Prostate gland (tissue), 2 donors: ENCODE measurements at places on chromosomes 5 and 9. TPM values are rescaled to one million over a fixed set of nuclear protein-coding genes. Genes with fewer than 3 reads are reported as not detected.

The PKN3 gene
- 4.4 TPM for total RNA-seq

The SLC4A9 gene
- not detected for total RNA-seq

The CMYA5 gene
- 26.1 TPM for total RNA-seq

The PRR7 gene
- total RNA-seq, result 8.7 TPM

The TRAF1 gene
- total RNA-seq, result 3.1 TPM

The AIF1L gene
- total RNA-seq, result 18.4 TPM

The GPR151 gene
- total RNA-seq, result not detected

The SLC36A2 gene
- not detected for total RNA-seq

The CCDC192 gene
- not detected for total RNA-seq

The PCDHB2 gene
- 23.0 TPM for total RNA-seq

The CRHBP gene
- total RNA-seq, result 0.91 TPM

The SHROOM1 gene
- 62.1 TPM for total RNA-seq

DNA sequence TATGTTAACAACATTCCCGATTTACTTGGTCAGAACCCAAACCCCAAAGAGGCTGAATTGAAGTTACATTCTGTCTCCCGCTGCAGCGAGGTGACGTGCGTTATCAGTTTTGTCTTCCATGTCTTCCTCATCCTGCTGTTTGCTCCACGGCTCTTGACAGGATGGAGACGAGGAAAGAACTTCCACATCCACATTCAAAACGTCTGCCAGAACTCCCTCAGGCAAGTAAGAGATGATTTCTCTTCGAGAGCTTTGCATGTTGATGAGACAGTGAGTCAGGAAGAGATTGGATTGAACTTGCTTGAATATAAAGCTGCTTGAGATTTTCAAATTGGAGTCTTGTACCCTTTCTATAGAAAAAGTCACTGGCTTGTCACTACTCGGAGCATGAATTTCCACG, 242.6 kb downstream of the AUH start:
- no peaks in the 10 kb centered on the region for H3K36me3 ChIP-seq
- no peaks in the 10 kb centered on the region for H3K4me1 ChIP-seq
- no peak for DNase-seq
- no peak overlapping the region for H3K27ac ChIP-seq
- no peaks in the 10 kb centered on the region for H3K27me3 ChIP-seq
- no peak overlapping the region for H3K4me3 ChIP-seq

- peak; percentile 26 for DNase-seq
- H3K4me3 ChIP-seq, result no peak overlapping the region
- H3K36me3 ChIP-seq, result no peaks in the 10 kb centered on the region
- H3K4me1 ChIP-seq, result peaks cover 18% of the 10 kb centered on the region
- no peaks in the 10 kb centered on the region for H3K27me3 ChIP-seq
- H3K27ac ChIP-seq, result peak overlapping the region; percentile 47
Observed at GRCh38 chr9:120778758-120779157, 14.5 kb downstream of the FBXW2 start.

- no peaks in the 10 kb centered on the region for H3K27me3 ChIP-seq
- H3K36me3 ChIP-seq, result no peaks in the 10 kb centered on the region
- H3K27ac ChIP-seq, result no peak overlapping the region
Observed at GRCh38 chr5:14081791-14082190, 61.4 kb upstream of the TRIO start.

DNA sequence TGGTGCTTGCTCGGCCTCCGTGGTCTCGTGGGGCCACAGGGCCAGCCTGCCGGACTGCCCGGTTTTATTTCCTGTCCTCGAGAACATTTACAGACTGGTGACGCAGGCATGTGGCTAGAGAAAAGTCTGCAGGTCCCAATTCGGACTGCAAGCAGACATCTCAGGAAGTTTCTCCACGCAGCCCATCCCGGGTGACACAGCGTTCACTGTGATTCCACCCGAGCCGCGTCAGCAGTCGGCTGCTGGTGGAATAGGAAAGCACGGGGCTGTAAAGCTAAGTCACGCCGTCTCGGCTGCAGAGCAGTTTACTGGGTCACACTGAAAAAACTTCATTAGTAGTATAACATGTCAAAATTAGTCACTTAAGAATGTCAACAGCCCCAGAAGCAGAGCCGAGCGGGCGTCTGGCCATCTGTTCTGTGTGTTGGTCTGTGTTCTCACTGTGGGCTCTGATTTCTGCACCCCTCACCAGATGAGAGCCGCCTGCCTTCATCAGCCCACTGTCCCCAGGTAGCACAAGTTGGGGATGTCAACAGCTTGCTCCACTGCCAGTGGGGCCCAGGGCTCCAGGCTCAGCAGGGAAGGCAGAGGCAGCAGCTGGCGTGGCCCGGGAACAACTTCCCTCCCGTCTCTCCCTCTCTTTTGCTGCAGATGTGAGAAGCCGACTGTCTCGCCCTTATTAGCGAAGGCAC, 363.7 kb downstream of the IRX2 start:
- no peaks in the 10 kb centered on the region for H3K4me1 ChIP-seq
- H3K27me3 ChIP-seq, result no peaks in the 10 kb centered on the region
- DNase-seq, result no peak
- H3K4me3 ChIP-seq, result no peak overlapping the region
- H3K36me3 ChIP-seq, result no peaks in the 10 kb centered on the region

DNA sequence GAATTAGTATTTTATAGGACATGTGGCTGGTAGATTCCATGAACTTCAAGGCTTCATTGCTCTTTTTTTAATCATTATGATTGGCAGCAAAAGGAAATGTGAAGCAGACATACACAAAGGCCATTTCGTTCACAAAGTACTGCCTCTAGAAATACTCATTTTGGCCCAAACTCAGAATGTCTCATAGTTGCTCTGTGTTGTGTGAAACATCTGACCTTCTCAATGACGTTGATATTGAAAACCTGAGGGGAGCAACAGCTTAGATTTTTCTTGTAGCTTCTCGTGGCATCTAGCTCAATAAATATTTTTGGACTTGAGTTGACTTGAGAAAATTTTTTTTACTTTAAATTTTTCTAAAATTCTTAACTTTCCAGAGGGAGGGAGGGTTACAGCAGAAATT, 12.4 kb downstream of the KCNV2 start:
- H3K27me3 ChIP-seq, result no peaks in the 10 kb centered on the region
- H3K4me1 ChIP-seq, result no peaks in the 10 kb centered on the region
- H3K36me3 ChIP-seq, result no peaks in the 10 kb centered on the region

- H3K4me1 ChIP-seq, result no peaks in the 10 kb centered on the region
- no peak overlapping the region for H3K27ac ChIP-seq
- H3K27me3 ChIP-seq, result no peaks in the 10 kb centered on the region
Observed at GRCh38 chr5:74613283-74613682, 27.2 kb downstream of the ENC1 start.

GRCh38 chr5:1930880-1931603, 48.3 kb upstream of the IRX4 start:
- no peaks in the 10 kb centered on the region for H3K4me1 ChIP-seq
- peak overlapping the region; percentile 41 for H3K4me3 ChIP-seq
- DNase-seq, result peak; percentile 21
- peak overlapping the region; percentile 84 for H3K27ac ChIP-seq
- H3K36me3 ChIP-seq, result no peaks in the 10 kb centered on the region

GRCh38 chr9:137705443-137705863, 86.6 kb downstream of the EHMT1 start:
- DNase-seq, result no peak
- no peak overlapping the region for H3K27ac ChIP-seq
- no peaks in the 10 kb centered on the region for H3K4me1 ChIP-seq
- no peak overlapping the region for H3K4me3 ChIP-seq
- no peaks in the 10 kb centered on the region for H3K27me3 ChIP-seq

- no peak overlapping the region for H3K27ac ChIP-seq
- no peak for DNase-seq
- H3K36me3 ChIP-seq, result no peaks in the 10 kb centered on the region
- no peak overlapping the region for H3K4me3 ChIP-seq
- H3K27me3 ChIP-seq, result no peaks in the 10 kb centered on the region
Observed at GRCh38 chr5:119470105-119470763, 17.9 kb downstream of the HSD17B4 start.

GRCh38 chr9:80437825-80438224, 866.1 kb downstream of the TLE4 start:
- no peaks in the 10 kb centered on the region for H3K4me1 ChIP-seq
- no peak for DNase-seq
- no peaks in the 10 kb centered on the region for H3K27me3 ChIP-seq

GRCh38 chr5:112931473-112931872, 9.4 kb upstream of the REEP5 start:
- no peak overlapping the region for H3K4me3 ChIP-seq
- no peak overlapping the region for H3K27ac ChIP-seq
- H3K4me1 ChIP-seq, result no peaks in the 10 kb centered on the region
- DNase-seq, result no peak

DNA sequence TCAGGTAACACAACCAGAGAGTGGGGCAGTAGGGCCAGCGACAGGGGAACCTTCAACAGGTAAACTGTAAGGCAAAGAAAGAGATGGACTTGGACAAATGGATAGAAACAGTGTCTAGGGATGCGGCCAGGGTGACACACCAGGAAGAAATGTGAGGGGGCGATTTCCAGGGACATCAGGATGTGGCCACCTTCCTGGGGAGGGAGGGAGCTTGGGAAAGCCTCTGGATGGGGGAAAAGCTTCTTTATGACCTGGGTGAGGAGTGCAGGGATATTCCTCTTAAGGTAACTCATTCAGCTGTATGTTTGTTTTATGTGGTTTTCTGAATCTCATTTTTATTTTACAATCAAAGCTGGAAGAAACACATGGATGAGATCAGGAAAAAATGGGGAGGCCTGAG, 11.9 kb upstream of the NXNL2 start:
- no peaks in the 10 kb centered on the region for H3K27me3 ChIP-seq
- no peaks in the 10 kb centered on the region for H3K4me1 ChIP-seq
- no peaks in the 10 kb centered on the region for H3K36me3 ChIP-seq
- no peak for DNase-seq

DNA sequence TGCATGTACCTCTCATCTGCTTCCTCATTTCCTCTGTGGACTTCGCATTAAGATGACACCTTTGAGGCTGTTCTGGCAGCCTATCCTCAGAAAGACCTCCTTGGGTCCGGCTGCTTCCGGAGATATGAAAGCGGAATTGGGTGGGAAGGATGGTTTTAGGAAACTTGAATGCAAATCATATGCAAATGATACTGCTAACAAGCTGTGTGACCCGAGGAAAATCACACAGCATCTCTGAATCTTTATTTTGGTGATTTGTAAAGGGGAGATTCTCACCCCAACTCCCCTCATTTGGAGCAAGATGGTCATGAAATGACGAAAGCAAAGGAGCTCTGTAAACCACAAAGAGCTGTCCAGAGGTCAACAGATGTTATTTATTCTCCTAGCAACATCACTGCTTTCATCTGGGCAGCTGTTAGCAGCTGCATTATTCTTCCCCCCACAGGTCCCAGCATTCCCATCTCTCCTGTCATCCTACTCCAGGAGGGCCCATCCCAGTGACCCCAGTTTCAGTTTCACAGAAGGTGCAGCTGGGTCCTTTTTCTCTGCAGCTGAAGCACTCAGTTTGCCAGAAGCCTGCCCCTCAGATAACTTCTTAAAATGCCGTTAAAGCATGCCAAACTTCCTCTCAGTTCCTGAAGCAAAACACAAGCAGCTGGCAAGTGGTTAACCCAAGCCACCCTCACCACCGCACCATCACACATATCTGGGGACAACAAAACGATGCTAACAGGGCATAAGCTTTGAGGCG, 269.5 kb downstream of the SEC61B start:
- no peak overlapping the region for H3K4me3 ChIP-seq
- H3K27me3 ChIP-seq, result no peaks in the 10 kb centered on the region
- H3K27ac ChIP-seq, result no peak overlapping the region
- no peak for DNase-seq
- no peaks in the 10 kb centered on the region for H3K36me3 ChIP-seq

- no peak within 1 kb of the TSS for H3K4me3 ChIP-seq
- DNase-seq, result no peak
- no peaks in the 10 kb centered on the region for H3K4me1 ChIP-seq
- no peaks in the 10 kb centered on the region for H3K27me3 ChIP-seq
Observed at GRCh38 chr5:121851643-121852574, at the start of gene FTMT. Gene FTMT (plus strand): TSS chr5:121851882. CDS start chr5:121851964, 82 bp downstream.

GRCh38 chr5:77640589-77641396, 2.3 kb upstream of the OTP start:
- H3K27me3 ChIP-seq, result peaks cover 71% of the 10 kb centered on the region
- H3K4me1 ChIP-seq, result no peaks in the 10 kb centered on the region
- H3K27ac ChIP-seq, result no peak overlapping the region

GRCh38 chr5:33745101-33745770, 146.6 kb downstream of the ADAMTS12 start:
- no peaks in the 10 kb centered on the region for H3K27me3 ChIP-seq
- H3K36me3 ChIP-seq, result no peaks in the 10 kb centered on the region
- no peaks in the 10 kb centered on the region for H3K4me1 ChIP-seq
- H3K27ac ChIP-seq, result no peak overlapping the region
- DNase-seq, result no peak
- no peak overlapping the region for H3K4me3 ChIP-seq

GRCh38 chr5:2003206-2003605, 120.5 kb upstream of the IRX4 start:
- H3K27me3 ChIP-seq, result no peaks in the 10 kb centered on the region

GRCh38 chr9:129887334-129888292, 52.4 kb downstream of the USP20 start:
- DNase-seq, result no peak
- H3K27ac ChIP-seq, result peak overlapping the region; percentile 65
- H3K27me3 ChIP-seq, result no peaks in the 10 kb centered on the region
- no peaks in the 10 kb centered on the region for H3K36me3 ChIP-seq

DNA sequence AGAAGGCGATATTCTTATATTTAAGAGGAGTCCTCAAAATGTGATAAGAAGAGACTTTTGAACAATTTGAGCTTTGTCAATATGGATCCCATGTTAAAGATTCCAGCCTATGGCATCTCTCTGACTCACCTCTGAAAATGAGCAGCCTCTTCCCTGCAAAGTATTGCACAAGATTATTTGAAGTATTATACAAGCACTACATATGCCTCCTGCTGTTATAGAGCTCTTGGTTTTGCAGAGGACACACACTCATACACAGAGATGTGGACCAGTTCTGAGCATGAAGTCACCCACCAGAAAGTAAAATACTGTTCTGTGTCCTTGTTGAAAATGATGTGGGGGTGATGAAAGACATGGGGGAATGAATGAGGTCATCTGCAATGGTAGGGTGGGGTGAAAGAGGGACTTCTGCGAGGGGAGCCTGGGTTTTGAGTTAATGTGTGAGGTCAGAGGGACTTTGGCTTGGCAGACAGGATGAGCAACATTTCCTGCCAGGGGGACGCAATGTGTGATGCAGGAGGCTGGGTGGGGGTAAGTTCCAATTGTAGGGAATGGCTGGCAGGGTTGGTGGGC, 25.8 kb downstream of the FBXL7 start:
- no peaks in the 10 kb centered on the region for H3K27me3 ChIP-seq
- H3K36me3 ChIP-seq, result no peaks in the 10 kb centered on the region
- DNase-seq, result no peak
- H3K27ac ChIP-seq, result no peak overlapping the region
- no peak overlapping the region for H3K4me3 ChIP-seq

- no peaks in the 10 kb centered on the region for H3K4me1 ChIP-seq
- H3K27me3 ChIP-seq, result no peaks in the 10 kb centered on the region
- peak; percentile 50 for DNase-seq
- H3K27ac ChIP-seq, result peak overlapping the region; percentile 83
Observed at GRCh38 chr9:35756275-35757225, 2.5 kb upstream of the MSMP start.

GRCh38 chr9:133788819-133789717, 50.9 kb upstream of the SARDH start:
- H3K36me3 ChIP-seq, result no peaks in the 10 kb centered on the region
- H3K4me1 ChIP-seq, result peaks cover 3% of the 10 kb centered on the region
- no peak overlapping the region for H3K27ac ChIP-seq
- no peak overlapping the region for H3K4me3 ChIP-seq

- no peaks in the 10 kb centered on the region for H3K36me3 ChIP-seq
- no peak overlapping the region for H3K27ac ChIP-seq
- no peak overlapping the region for H3K4me3 ChIP-seq
- no peaks in the 10 kb centered on the region for H3K4me1 ChIP-seq
- no peaks in the 10 kb centered on the region for H3K27me3 ChIP-seq
- no peak for DNase-seq
Observed at GRCh38 chr5:131381021-131381420, 117.2 kb downstream of the CDC42SE2 start.
